Stimulated activated naive CD4-positive, alpha-beta T cell treated with Interleukin-2 at 50 U/mL for 16 hours (primary cell): ENCODE measurements at places on chromosomes 7 and 10.
A peak's percentile ranks its signal among the peaks of the same experiment; 100 is the strongest.

GRCh38 chr10:71383972-71384687, 12.6 kb upstream of the CDH23 start:
- peak; percentile 50 for DNase-seq

GRCh38 chr10:130748409-130749057, 563.0 kb downstream of the TCERG1L start:
- DNase-seq, result no peak

DNA sequence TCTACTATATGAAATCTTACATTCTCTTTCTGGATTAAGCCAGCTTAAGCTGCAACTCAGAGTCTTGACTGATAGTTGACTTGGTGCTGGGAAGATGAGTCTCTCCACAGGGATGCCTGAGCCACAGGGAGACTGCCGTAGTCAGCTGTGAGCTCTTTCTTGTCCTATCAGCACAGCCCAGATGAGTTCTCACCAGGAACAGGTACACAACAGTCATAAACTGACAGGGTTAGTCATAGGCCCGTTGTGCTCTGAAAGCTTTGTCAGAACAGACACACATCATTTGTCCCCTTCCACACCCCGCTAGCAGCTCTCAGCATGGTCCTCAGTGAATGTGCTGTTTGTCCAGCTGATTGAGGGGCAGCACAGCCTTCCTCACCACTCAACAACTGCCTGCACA, 221.6 kb downstream of the RPS24 start:
- no peak for DNase-seq

DNA sequence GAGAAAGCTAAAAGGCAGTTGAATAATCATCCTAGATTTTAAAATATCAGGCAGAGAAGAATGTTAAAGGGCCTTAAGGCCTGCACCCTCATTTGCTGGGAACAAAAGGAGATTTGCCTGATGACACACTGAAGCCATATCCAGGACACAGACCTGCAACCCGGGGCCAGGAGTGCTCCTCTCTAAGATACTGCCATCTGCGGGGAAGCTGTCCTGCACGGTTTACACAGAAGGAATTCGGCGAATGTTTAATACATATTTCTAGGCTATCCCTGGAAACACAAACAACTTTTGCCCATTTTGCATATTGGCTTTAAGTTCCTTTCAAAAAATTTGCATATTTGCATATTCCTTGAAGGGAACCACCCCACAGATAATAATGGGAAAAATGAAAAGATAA, 52.3 kb downstream of the DYNC1I1 start:
- no peak for DNase-seq

DNA sequence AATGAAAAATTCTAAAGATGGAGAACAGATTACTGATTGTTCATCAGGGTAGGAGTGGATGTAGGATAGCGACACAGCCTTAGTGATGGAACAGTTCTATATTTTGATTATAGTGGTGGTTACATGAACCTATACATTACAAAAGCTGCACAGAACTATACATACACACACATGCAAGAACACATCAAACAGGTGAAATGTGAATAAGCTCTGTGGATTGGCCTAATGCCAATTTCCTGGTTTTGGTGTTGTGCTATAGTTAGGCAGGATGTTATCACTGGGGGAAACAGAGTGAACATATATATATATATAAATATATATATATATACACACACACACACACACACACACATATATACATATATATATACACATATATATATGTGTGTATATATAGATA, 76.4 kb upstream of the PIK3CG start:
- DNase-seq, result no peak

DNA sequence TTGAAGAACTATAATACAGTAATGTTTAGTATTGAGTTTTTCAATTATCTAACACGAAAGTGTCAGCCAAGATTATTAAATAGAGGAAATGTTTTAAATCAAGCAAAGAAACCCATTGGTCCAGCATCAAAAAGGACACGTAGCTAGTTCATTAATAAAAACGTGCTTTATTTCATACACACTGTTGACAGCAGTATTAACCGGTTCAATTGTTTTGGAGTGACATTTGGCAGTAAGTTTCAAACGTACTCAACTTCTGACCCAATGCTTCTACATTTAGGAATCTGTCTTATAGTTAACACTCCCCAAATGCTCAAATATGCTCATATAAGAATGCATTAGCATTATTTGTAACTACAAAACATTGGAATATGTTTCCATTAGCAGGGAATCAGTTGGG, 41.3 kb downstream of the SLC16A12 start:
- DNase-seq, result no peak

- no peak for DNase-seq
Measured at GRCh38 chr10:17431871-17432311, 22.5 kb downstream of the ST8SIA6 start.

GRCh38 chr10:98041352-98042043, 11.1 kb upstream of the CRTAC1 start:
- no peak for DNase-seq

DNA sequence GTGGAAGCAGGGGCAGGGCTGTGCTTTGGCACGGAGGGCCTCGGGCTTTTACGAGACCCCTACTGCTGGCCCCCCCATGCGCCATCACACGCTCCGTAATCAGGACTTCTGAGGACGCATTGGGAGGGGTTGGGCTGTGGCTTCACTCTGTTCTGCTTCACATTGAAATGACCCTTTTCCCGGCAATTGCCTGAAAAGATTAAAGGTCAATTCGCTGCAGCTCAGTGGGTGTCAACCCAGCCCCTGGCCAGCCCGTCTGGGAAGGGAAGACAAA, 41.7 kb upstream of the UBE3C start:
- no peak for DNase-seq

- no peak for DNase-seq
Measured at GRCh38 chr7:26490640-26491624, 199.3 kb downstream of the SNX10 start.

- DNase-seq, result no peak
Measured at GRCh38 chr7:151940048-151940811, 16.0 kb upstream of the GALNTL5 start.

- no peak for DNase-seq
Measured at GRCh38 chr10:26555719-26556368, 117.7 kb downstream of the APBB1IP start.

GRCh38 chr7:38950309-38950708, 27.4 kb upstream of the POU6F2 start:
- DNase-seq, result no peak

DNA sequence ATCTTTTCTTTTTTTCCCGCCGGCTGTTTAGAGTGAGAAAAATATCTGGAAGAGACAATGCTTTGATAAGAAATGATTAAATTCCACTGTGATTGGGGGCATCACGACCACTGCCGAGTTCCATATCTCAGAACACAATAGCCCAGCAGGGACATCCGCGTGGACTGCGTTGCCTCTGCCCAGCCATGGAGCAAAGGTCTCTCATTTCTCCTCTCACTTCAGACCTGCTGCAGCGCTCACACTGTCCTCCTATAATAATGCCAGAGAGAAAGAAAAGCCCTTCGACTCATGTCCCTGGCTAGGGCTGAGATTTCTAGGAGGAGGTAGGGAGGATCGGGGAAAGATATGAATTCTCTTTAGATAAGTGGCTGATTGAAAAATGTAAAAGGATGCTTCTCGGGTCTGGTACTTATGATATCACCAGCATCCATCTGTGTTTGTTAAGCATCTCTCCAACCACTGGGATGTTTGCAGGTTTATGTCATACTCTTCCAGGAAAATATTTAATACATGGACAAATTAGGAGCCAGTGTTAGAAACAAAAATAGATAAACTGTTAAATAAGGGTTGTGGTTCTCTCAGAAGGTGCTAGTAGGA, 472.9 kb upstream of the AKR1E2 start:
- DNase-seq, result no peak

DNA sequence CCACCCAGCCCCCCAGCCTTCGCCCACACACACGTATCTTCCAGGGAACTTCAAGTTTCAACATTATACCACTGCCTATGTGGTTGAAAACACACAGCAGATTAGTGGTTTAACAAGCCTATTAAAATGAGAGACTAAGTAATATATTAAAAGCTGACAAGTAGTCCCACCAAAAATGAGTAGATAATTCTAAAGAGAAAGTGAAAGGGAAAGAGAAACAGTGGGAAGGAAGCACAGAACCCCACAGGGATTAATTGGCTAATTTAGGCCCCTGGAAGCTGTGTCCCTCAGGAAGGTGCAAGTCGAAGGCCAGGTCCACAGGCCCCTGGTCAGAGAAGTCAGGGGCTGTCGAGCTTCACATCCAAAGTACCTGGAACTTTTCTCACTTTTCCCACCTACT, 210.5 kb upstream of the YAE1 start:
- DNase-seq, result no peak

DNA sequence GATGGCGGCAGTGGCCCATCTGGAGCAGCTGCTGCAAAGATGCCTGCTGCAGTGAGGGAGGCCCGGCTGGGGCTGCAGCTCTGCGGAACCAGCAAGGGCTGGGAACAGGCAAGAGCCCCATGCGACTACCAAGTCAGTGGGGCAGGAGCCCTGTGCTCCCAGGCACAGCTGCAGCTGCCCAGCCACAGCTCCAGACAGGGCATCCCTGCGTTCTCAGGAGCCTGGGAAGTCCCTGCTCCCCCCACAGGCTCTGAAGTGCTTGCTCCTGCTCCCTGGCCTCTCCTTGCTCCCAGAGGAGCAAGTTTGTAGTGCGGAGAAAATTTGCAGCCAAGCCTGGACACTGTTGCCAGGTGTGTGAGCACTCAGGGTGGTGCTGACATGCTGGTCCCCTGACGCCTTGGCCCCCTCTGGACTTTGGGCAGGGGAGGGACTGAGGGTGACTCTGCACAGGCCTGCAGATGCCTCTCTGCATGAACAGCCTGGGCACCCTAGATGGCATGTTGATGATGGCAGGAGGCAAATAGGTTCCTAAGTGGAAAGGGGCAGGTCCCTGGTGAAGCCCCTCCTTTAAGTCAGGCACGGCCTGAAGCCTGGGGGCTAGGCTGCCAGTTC, 105.6 kb downstream of the LYZL1 start:
- DNase-seq, result no peak

DNA sequence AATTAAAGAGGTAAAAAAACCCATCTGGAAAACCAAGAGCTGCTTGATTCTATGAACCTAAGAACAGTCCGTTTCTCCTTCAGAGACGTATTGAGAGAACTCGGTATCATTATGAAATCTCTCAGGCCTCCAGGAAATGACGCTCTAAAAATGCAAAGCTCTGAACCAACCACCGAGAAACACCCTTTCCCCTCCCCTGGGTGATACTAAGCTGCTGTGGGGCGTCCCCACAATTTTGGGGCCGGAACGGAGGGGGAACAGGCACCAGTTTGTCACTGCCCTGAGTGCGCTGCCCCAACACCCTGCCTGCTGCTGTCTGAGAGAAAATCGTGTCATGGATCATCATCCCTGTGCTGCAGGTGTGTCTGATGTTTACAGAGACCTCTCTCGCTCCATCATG, 509.5 kb downstream of the DNAJB6 start:
- DNase-seq, result no peak

DNA sequence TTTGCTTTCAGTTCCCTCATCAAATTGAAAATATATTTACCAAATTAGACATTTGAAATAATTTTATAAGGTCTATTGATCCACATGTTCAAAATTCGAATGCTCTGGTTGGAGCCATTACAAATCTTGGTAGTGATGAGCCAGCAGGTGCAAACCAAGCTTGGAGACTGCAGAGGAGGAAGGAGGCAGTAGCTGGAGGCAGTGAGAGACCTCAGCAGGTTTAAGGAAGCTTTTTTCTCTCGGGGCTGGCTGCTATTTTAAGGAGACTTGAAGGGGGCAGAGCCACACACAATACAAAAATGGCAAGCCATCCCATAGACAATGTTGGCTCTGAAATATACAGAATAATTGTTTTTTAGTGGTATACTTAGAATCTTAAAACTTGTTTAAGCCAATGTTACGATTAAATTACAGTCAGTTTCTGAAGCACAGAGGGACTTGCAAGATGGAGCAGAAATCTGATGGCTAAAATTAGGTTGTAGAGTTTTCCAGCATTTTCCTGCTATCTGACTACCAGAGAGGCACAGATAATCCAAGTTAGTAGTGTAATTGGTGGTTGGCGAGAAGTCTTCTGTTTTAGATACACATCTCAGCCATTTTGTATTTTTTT, 185.8 kb downstream of the SNX10 start:
- no peak for DNase-seq

- DNase-seq, result peak; percentile 16
Measured at GRCh38 chr10:11177926-11178471, 160.3 kb downstream of the CELF2 start.

DNA sequence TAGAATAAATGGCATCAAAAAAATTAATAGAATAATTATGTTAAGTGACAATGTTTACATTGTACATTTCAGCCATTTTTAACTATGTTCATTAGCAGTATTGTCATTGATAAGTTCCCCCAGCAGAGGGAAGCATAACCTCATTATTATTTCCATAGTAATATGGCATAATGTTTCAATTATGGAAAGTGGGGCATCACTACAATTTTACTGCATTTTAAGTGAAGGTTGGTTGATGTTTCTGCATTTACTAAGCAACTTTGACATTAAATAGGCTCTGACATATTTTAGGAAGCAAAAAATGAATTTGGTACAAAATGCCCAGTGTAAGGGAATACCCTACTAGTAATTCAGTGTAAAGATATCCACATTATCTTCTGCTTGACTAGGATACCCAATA, 218.3 kb downstream of the SEMA3A start:
- DNase-seq, result no peak
